ENCODE measurements at places on chromosomes 1 and 21.
A peak's percentile ranks its signal among the peaks of the same experiment; 100 is the strongest.

DNA sequence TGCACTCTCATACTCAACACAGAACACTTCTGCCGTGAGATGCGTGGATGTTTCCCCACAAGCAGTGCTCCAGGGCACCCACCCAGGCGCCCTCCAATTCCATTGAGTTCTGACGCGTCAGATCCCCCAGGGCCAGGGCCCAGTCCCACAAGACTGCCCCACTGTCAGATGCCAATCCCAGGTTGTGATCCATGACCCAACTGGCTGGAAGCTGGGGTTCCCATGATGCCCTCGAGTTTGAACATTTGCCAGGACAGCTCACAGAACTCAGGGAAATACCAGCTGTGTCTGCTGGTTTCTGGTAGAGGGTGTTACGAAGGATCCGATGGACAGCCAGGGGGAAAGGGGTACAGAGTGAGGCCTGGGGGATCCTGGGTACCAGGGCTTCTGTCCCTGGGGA is 58.4 kb downstream of the AGPAT3 start:
- DNase-seq: no peak

- DNase-seq: no peak
These were observed 140.1 kb upstream of the CAMK1G start for GRCh38 chr1:209443361-209443931.

GRCh38 chr21:17688912-17689874 is 76.5 kb upstream of the BTG3 start:
- peak; percentile 31 for DNase-seq

GRCh38 chr1:219555806-219556205 is 57.1 kb downstream of the ZC3H11B start:
- no peak for DNase-seq

DNA sequence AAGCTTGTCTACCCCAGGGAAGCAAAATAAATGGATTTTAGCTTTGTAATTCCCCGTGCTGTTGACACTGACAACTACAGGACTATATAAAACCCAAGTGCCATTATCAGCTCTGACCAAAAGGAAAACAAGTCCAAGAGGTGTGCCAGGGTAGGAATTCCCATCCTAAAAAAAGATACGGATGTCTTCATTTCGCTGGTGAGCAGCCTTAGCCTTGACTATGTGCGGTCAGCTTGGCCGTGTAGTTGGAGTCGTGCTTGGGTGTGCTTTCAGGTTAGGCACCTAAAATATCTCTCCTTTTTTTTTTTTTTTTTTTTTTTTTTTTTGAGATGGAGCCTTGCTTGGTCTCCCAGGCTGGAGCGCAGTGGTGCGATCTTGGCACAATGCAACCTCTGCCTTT is 28.9 kb upstream of the ACTN2 start:
- no peak for DNase-seq

DNA sequence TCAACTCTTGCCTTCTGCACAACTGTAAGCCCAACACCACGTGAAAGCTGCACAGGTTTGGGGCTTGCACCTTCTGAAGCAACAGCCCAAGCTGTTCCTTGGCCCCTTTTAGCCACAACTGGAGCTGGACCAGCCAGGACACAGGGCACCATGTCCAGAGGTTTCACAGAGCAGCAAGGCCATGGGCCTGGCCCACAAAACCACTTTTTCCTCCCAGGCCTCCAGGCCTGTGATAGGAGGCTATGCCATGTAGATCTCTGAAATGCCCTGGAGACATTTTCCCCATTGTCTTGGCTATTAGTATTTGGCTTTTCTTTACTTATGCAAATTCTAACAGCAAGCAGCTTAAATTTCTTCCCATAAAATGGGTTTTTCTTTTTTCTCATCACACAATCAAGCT is 126.1 kb downstream of the SLC44A5 start:
- no peak for DNase-seq

DNA sequence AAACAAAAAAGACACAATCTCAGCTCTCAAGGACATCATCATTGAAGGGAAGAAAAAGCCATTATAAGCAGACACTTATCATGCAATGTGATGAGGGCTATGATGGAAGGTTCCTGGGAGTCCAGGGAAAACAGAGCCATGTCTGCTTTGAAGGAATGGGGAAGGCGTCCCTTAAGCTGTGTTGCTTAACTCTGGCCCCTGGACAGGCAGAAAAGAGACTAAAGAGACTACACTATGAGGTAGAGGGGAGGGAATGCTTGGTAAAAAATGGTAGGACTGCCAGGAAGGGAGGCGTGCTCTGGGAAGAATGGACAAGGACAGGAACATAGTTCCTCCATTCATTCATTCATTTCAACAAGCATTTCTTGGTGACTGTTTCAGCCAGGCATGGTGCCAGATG is 21.2 kb downstream of the ASAP3 start:
- no peak for DNase-seq

DNA sequence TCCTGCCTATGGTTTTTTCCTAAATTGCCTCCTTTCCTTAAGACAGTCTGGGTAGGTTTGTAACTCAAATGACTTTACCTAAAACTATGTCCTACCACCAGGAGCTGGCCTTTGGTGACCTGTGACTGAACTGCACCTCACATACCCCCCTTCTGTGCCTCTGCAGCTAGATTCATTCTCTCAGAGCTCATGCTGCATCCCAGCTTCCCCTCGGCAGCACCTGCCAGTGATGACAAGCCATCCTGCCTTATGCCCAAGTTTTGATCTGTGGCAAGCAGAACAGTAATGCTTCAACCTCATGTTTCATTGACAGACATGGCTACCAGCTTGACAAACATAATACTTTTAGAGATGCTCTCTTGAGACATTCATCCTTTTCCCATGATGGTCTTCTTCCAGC is 141.9 kb downstream of the TSEN15 start:
- no peak for DNase-seq

GRCh38 chr1:20792196-20792595 is 5.1 kb upstream of the HP1BP3 start:
- no peak for DNase-seq

DNA sequence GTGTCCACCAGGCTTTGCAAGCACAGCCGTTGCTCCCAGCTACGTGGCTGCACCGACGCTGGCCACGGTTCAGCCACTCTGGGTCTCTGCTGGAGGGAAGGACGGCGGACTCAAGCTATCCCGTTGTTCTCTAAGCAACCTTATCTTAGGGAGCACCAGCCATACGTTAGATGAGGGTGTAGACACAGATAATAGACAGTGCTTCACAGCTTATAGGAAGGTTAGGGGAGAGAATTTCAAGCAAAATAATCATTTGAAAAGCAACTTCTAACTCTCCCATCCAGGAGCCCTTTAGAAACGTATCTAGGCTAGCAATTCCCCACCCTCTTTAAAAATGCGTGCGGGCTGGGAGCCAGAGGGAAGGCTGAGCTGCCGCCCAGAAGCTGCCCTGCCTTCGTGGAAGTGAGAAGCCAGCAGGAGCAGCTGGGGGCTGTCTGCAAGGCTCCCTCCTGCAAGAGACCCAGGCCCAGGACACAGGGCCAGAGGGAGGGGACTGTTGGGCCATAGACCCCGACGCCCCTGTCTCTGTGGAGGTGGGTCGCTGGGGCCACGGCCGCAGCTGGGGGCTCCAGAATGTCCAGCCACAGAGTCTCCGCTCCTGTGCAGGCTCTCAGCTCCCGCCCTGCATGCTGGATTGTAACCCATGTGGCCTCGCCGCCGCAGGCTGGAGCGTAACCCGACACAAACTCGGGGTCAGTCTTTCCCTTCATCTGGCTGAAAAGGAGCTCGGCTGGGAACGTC is 31.2 kb upstream of the COL6A2 start:
- no peak for DNase-seq

- DNase-seq: peak; percentile 16
These were observed 10.2 kb upstream of the SLC19A2 start for GRCh38 chr1:169495916-169496315.

GRCh38 chr21:17539323-17539722 is 26.5 kb downstream of the CXADR start:
- no peak for DNase-seq

DNA sequence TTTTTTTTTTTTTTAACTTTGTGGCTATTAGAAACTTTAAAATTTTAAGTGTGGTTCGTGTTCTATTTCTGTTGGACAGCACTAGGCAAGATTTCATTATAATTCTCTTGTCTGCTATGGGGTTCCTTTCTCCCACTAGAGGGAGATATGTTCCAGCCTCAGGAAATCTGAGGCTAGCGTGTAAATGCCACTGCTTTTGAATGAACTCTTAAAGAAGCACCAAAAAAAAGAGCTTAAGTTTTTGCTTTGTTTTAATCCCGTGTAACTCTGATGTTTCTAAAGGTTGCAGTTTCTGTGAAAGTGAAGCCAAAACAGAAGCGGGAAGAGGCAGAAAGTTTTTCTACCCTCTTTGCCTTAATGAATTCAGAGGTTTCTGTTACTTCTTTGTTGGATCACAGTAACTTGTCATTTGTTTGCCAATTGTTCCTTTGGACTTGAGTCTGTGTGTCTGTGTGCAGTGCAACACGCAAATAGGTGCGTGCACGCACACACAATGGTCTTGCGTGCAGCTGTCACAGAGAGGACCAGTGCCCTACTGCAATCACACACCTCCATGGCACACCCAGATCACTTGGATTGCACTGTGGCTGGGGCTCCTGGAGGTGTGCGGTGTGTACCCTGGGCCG is 32.3 kb downstream of the HHAT start:
- DNase-seq: peak; percentile 38

- DNase-seq: no peak
These were observed 8.1 kb upstream of the PLA2G5 start for GRCh38 chr1:20061866-20062265.

DNA sequence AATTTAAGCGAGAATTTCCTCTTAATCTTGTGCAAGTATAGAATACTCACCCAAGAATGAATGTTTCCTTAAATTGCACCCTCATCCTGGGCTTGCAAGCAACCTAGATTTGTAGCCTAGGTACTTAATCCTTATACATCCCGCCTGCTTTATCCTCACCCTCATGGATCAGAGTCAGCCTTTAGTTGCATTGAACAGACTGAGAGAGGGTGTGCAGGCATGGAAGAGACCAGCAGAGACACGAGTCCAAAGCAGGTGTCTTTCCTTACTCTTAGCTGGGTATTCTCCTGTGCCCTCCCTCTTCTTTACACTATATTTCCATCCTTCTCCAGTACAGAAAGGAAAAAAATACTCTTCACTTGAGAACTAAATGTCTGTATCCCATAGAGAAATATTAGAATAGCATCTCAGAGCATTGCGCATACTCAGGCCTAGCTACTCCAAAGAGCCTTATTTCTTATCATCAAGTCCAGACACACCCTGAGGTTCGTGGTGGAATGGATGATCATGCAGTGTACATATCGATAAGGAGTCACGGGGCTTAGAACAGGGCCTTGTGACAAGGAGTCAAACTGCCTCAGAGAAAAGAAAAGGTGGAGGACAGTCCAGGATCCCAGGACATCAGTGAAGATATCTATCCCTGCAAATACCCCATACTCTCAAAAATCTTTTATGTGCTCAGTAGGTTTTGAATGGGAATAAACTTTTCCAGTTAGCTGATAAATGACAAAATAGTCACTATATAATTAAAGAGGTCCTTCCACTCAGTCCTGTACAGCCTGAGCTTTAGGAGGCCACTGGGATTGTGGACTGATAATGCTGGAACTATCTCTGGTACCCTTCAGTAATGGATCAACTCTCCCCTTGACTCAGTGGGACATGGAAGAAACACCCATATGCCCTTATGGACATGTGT is 297.9 kb downstream of the GRIK1 start:
- DNase-seq: no peak

DNA sequence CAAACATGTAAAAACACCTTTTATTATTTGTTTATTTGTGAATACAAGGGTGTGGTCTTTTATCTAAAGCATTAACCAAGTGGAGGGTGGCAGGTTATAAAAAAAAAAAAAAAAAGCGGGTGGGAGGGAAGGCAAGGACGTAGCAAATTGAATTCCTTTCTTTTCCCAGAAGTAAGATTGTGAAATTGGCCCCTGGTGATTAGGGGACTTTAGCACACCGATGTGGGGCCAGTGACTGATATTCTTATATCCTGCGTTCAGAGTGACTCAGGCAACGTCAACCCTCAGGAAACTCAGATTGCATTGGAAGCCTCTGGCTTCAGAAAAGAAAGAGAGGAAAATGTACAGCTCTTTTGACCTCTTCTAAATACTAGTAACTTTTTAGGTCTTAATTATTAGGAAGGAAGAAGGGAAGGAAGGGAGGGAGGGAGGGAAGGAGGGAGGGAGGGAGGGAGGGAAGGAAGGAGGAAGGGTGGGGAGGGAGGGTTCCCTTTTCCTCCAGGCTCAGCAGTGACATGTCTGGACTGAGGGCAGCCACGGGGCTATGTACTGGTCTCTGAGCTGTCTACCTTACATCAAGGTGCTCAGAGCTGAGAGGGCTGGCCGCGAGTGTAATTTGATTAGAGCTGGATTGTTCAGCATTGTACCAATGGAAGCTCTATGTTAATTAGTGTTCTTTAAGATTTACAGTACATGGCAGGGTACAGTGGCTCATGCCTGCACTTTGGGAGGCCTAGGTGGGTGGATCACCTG is 30.2 kb downstream of the EVA1C start:
- no peak for DNase-seq

GRCh38 chr1:63746129-63746864 is 27.5 kb upstream of the ROR1 start:
- no peak for DNase-seq

GRCh38 chr21:44571844-44572782 is 1.4 kb upstream of the KRTAP10-4 start:
- no peak for DNase-seq

- no peak for DNase-seq
These were observed 15.6 kb downstream of the RHBG start for GRCh38 chr1:156384658-156385057.

GRCh38 chr1:200971428-200971903 is 52.0 kb downstream of the KIF21B start:
- DNase-seq: no peak

DNA sequence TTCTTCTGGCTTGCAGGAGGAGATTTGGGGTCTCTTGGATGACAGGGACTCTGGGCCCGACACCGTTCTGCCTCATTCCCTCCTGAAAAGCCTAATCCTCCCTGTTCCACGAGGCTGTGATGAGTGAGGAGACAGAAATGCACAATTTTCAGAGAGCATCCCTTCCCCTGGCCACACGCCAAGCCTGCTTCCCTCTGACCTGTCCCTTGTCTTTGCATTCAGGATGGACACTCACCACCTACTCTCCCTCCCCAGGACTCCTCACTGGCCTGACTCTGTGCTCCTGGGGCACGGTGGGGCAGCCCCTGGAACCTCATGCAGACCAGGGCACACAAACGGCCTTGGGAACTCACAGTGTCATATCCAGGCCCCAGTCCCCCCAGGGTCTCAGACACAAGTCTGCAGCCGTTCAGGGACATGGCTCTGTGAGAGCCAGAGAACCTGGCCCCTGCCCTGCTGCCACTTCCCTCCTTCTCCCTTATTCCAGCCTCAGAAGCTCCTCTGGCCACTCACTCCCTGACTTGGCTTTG is 3.5 kb upstream of the PRAMEF12 start:
- DNase-seq: no peak

Data from T-helper 2 cell (primary cell).